ENCODE measurements at places on chromosomes 5 and 9. TPM values are rescaled to one million over a fixed set of nuclear protein-coding genes. Genes with fewer than 3 reads are reported as not detected.

CD14 gene
- total RNA-seq, result 0.56 TPM

OTP gene
- not detected for total RNA-seq

TRPM3 gene
- not detected for total RNA-seq

JAK2 gene
- total RNA-seq, result 27.0 TPM

RNF183 gene
- not detected for total RNA-seq

PNPLA7 gene
- 3.0 TPM for total RNA-seq

ABITRAM gene
- 6.9 TPM for total RNA-seq

CDH6 gene
- not detected for total RNA-seq

PDCD1LG2 gene
- total RNA-seq, result 1.5 TPM

FAM53C gene
- 30.5 TPM for total RNA-seq

C7 gene
- total RNA-seq, result not detected

BICD2 gene
- 27.2 TPM for total RNA-seq

GDA gene
- total RNA-seq, result not detected

GPSM1 gene
- 6.7 TPM for total RNA-seq

LHFPL2 gene
- not detected for total RNA-seq

SMIM33 gene
- 0.26 TPM for total RNA-seq

WNK2 gene
- total RNA-seq, result not detected

TNC gene
- total RNA-seq, result 0.61 TPM

F2RL2 gene
- 0.07 TPM for total RNA-seq

PCDHB7 gene
- not detected for total RNA-seq

FOXE1 gene
- total RNA-seq, result not detected

CFAP77 gene
- total RNA-seq, result not detected

PCDHGA12 gene
- not detected for total RNA-seq

GOLPH3 gene
- total RNA-seq, result 74.7 TPM

ORM2 gene
- total RNA-seq, result not detected

PRR16 gene
- total RNA-seq, result not detected

PCDHB11 gene
- total RNA-seq, result not detected

TRMO gene
- 14.9 TPM for total RNA-seq

POLR3G gene
- total RNA-seq, result 10.4 TPM

DIPK1B gene
- not detected for total RNA-seq

NPR2 gene
- total RNA-seq, result 12.4 TPM

ZNF782 gene
- 4.9 TPM for total RNA-seq

MPDZ gene
- not detected for total RNA-seq

TPRN gene
- 11.1 TPM for total RNA-seq

CKMT2 gene
- total RNA-seq, result not detected

GRM6 gene
- not detected for total RNA-seq

MARCHF11 gene
- total RNA-seq, result not detected

TJP2 gene
- total RNA-seq, result 16.9 TPM

FBXO4 gene
- total RNA-seq, result 12.7 TPM

Measured in activated CD8-positive, alpha-beta memory T cell treated with anti-CD3 and anti-CD28 coated beads, Interleukin-2, amount 10 ng/mL, durations not matched to agents 7 days and 5 days (primary cell).